Esophagus squamous epithelium (tissue), 5 donors: ENCODE measurements at places on chromosomes 12 and 14. TPM values are rescaled to one million over a fixed set of nuclear protein-coding genes. Genes with fewer than 3 reads are reported as not detected.

DNA sequence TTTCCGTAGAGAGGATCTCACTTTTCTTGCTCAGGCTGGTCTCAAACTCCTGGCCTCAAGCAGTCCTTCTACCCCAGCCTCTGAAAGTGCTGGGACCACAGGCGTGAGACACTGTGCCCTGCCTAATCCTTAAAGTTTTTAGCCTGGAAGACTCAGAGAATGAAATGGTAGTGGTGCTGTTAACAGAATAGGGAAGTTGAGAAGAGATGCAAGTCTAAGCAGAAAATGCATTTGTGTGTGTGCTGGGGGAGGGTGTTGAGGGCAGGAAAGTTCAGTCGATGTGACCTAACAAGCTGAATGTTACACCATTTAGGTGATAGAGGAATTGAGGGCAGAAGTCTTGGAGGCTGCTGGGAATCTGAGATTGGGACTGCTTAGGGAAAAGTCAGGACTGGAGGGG, 6.9 kb upstream of the TUBA1A start:
- H3K4me3 ChIP-seq, result no peak overlapping the region
- peak overlapping the region; percentile 4 for H3K27ac ChIP-seq
- H3K4me1 ChIP-seq, result peaks cover 9% of the 10 kb centered on the region
- H3K27me3 ChIP-seq, result no peaks in the 10 kb centered on the region

The SMAGP gene
- 169 TPM for total RNA-seq

The SLC10A1 gene
- total RNA-seq, result not detected

The TAS2R10 gene
- total RNA-seq, result not detected

The OLR1 gene
- not detected for total RNA-seq
